ENCODE measurements at places on chromosomes 5 and 9. TPM values are rescaled to one million over a fixed set of nuclear protein-coding genes. Genes with fewer than 3 reads are reported as not detected.

Gene GPR151
- total RNA-seq, result not detected

Gene SLC46A2
- total RNA-seq, result not detected

Gene SERF1A
- total RNA-seq, result 16.5 TPM

Gene ADAMTS19
- total RNA-seq, result not detected

Gene CCDC180
- total RNA-seq, result 0.29 TPM

All from myometrial cell (primary cell).